ENCODE measurements at places on chromosomes 12 and 14. TPM values are rescaled to one million over a fixed set of nuclear protein-coding genes. Genes with fewer than 3 reads are reported as not detected.

The PPP1R36 gene
- 1.3 TPM for total RNA-seq

- peak; percentile 59 for DNase-seq
Measured at GRCh38 chr12:87827638-87828264, 201.4 kb downstream of the C12orf50 start.

GRCh38 chr14:106277503-106277902 is 751.1 kb downstream of the TMEM121 start:
- DNase-seq, result no peak

- no peak for DNase-seq
Measured at GRCh38 chr14:66025779-66026178, 460.4 kb upstream of the CCDC196 start.

DNA sequence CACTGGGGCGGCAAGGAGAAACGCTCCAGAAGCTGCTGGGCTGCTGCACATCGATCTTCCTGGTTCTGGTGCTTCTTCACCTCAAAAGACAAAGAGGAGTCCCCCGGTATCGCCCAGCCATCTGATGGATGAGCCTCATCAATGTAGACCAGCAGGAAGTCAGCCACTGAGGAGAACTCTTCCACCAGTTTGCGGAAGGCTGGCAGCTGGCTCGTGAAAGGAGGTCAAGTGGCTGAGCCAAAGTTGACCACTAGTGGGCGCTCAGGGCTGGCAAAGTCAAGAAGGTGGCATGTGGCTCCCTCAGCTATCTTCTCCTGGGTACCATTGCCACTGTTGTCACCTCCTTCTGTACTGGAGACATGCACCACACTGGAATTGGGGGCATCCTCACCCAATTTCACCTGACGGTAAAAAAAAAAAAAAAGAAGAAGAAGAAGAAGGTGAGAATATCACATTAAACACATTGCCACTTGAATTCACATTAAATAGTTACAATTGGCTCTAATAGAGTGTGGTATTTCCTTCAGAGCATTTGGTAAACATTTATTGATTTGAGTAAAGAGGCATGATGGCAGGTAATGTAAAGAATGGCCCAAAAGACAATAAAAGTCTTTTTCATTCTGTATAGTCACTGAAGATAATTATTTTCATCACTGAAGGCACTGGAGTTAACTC is 8.3 kb downstream of the DIO2 start:
- DNase-seq, result no peak

The SLC2A14 gene
- 0.17 TPM for total RNA-seq

DNA sequence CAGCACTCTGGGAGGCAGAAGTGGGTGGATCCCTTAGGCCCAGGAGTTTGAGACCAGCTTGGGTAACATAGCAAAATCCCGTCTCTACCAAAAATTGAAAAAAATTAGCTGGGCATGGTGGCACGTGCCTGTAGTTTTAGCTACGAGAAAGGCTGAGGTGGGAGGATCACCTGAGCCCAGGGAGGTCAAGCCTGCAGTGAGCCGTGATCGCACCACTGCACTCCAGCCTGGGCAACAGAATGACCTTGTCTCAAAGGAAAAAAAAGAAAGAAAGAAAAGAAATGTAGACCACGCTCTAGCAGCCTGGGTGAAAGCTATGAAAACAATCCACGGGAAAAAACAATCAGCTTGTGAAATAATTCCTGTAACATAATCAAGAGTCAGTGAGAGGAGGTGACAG is 29.0 kb downstream of the SARNP start:
- DNase-seq, result no peak

DNA sequence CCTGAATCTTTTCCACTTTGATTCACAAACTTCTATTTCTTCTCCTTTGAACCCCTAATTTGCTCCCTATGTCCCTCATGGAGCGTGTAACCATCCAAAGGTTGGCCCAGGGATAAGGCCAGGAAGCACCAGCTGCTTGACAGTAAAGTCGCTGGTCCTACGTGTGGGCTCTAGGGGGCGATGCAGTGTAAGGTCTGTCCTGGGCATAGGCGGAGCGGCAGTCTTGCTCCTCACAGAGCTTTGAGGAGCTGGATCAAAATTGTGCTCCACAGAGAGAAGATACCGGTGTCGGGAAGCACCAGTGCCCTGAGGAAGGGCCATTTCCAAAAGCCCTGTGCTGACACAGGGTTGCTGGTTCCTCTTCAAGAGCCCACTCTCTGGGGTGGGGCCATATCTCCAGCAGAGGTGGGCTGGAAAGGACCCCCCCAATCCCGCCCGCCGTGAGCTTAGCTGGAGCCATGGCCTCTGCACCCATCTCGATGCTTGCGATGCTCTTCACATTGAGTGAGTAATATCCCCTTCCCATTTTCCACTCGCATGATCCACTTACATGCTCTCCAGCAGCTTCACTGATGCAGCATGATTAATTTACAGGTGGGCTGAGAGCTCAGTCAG is 49.9 kb upstream of the OR4E1 start:
- DNase-seq, result no peak

GRCh38 chr12:98317939-98318899 is 197.2 kb upstream of the TMPO start:
- no peak for DNase-seq

The MYF6 gene
- under 0.01 TPM for total RNA-seq

GRCh38 chr12:46183112-46183511 is 85.7 kb downstream of the SLC38A1 start:
- no peak for DNase-seq

The DHRS4 gene
- total RNA-seq, result 51.9 TPM

The MRPL52 gene
- total RNA-seq, result 40.8 TPM

DNA sequence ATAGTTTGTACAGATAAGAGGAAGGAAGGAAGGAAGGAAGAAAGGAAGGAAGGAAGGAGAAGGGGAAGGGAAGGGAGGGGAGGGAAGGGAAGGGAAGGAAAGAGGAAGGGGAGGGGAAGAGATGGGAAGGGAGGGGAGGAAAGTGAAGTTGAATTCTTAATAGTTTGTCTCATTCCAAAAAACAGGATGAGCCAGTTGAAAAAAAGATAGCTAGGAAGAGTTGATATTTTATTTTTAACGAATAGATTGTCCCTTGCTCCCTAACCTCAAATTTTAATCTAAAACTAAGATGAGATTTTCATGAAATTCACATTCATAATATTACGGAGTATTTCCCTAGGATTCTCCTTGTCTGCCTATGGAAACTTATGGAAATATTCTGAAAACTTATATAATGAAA is 80.7 kb downstream of the ZFC3H1 start:
- no peak for DNase-seq

The ZDHHC22 gene
- total RNA-seq, result not detected

The ANKRD52 gene
- 9.0 TPM for total RNA-seq

Data from fibroblast of lung (primary cell).